ENCODE measurements at places on chromosomes 5 and 9.

GRCh38 chr5:5645891-5646290, 223.4 kb downstream of the ICE1 start:
- no peak for DNase-seq

DNA sequence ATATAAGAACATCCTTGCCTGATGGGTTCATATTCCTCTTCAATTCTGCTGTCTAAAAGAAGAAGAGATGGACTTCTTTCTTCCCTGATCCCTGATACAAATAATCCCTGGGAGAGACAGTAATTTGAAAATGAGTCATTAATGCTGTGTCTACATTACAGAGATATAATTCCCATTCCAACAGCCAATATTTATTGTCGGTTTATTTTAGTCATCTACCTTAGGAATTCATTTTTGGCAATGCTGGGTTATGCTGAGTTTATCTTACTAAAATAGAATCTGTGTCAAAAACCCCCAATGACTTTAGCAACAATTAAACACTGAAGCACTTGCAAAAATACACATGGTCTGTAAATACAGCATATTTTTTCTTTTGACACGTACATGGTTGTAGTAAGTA, 23.9 kb downstream of the ZNF474 start:
- DNase-seq, result no peak

DNA sequence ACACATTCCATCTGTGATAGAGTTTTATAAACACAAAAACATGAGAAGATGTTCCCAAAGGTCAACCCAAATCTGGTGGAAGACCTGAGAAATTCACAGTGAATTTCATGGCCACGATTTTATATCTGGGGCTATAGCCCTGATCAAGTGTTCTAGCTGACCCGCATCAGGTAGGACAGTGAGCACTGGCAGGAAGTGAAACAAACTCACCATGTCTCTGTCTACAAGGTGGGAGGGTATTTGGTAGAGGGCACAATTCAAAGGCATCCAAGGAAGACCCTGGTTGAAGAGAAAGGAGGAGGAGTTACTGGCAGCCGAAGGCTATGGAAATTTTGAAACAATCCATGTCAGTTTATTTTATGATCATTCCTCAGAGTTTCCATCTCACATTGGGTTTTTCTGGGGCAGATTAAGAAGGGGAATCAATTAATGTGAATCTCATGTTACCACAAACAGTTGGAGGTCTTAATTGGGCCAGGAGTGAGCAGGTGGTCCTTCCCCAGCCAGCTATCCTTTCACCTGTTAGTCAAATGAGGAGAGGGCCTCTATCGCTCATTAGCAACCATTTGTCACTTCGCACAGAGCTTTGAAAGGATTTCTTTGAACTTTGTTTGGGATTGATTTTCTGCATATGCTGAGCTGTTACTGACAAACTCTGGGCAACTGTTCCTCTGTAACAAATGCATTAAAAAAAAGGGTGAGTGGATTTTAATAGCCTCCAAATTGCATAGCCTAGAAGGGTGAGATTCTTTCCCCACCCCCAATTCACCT, 612.0 kb upstream of the CLINT1 start:
- no peak for DNase-seq

GRCh38 chr9:76613974-76614373, 150.3 kb upstream of the PCA3 start:
- DNase-seq, result no peak

- DNase-seq, result no peak
Observed at GRCh38 chr5:9977070-9977469, 272.6 kb downstream of the ATPSCKMT start.

DNA sequence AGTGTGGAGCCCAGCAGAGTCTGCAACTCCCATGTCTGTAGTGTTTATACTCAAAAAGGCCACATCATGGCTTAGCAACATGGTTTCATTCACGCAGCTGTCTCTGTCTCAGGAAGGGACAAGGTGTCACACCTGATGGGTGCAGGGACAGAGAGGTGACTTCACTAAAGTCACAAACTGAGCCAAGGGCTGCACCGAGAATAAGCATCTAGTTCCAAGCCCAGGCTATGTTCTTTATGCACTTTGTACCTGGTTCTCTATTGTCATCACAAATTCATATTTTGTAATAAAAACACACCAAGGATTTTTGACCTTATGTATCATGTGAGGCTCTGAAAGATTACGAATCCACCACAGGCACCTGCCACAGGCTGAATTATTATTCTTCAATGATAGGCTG, 64.9 kb upstream of the STK32A start:
- no peak for DNase-seq

GRCh38 chr9:104094534-104095015, 466 bp downstream of the SMC2 start:
- DNase-seq, result no peak

- no peak for DNase-seq
Observed at GRCh38 chr5:168216989-168217388, 74.5 kb upstream of the WWC1 start.

DNA sequence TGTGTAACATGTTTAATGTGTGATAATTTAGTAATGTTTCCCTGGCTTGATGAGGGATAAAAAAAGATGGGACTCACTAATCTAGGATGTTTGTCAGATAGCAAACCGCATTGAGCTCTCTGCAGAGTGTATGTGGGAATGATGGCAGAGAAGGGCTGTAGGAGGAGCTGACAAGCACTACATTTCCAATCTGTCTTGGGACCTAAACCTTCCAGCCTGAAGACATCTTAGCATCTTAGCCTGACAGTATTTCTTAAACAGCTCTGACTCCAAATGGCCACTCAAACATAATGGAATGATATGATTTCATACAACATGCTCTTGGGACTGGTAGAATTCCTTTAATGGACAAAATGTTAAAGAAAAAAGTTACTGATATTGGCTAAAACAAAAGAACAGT, 116.7 kb downstream of the PPP2R2B start:
- no peak for DNase-seq

DNA sequence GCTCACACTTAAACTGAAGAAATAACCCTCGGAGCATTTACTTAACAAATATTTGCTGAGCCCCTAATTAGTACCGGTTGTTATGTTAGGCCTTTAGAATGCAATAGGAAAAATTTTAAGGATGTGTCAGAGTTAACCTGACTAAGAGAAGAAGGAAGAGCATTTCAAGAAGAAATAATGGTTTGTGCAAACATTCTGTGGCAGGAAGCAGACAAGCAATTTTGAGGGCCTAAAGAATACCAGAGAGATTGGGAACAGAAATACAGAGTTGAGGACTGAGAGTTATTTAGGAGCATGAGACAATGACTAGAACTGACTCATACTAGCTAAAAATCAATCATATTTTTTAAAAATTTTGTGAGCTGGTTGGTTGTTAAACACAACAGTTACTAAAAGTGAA, 218.8 kb downstream of the PRR16 start:
- DNase-seq, result no peak

- no peak for DNase-seq
Observed at GRCh38 chr9:134630861-134631260, 10.7 kb upstream of the COL5A1 start.

GRCh38 chr5:113806904-113807303, 293.4 kb downstream of the YTHDC2 start:
- DNase-seq, result no peak

- no peak for DNase-seq
Observed at GRCh38 chr9:95157481-95158151, 159.9 kb downstream of the FANCC start.

DNA sequence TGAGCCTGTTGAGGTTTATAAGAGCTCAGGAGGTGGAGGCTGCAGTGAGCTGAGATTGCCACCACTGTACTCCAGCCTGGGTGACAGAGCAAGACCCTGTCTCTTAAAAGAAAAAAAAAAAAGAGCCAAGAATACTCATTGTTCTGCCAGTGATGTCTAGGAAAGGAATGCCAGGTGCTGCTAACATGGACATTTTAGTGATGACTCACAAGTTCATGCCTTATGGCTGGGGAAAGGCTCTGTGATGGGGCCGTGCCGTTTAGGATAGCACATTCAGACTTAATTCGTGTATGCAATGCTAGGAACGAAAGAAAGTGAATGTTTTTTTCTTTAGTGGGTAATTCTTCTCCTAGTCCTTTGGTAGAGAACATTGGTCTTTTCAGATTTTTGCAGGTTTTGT, 134.2 kb downstream of the ARHGAP26 start:
- DNase-seq, result no peak

- DNase-seq, result no peak
Observed at GRCh38 chr9:77541600-77541999, 106.5 kb downstream of the GNA14 start.

GRCh38 chr9:130714586-130715110, 21.1 kb downstream of the EXOSC2 start:
- DNase-seq, result no peak

- no peak for DNase-seq
Observed at GRCh38 chr5:149015561-149015960, 47.3 kb downstream of the SH3TC2 start.

DNA sequence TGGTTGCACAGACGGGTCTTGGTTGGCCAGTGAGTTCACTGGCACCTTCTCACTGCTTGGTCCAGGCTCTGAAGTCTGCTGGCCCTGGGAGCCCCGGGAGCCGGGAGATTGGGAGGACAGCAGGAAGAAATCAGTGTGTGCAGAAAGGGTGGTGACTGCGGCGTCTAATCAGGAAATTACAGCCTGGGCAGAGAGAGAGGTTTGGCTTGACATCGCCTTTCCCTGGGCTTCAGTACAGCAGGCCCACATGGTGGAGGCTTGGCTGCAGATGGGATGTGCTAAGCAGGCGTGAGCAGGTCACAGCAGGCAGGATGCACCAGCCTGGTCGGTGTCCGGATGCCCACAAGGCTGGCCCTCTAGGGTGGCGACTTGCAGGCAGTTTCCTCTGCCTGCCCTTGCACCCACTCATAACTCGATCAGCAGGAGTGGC, 17.2 kb downstream of the PITX1 start:
- DNase-seq, result no peak

DNA sequence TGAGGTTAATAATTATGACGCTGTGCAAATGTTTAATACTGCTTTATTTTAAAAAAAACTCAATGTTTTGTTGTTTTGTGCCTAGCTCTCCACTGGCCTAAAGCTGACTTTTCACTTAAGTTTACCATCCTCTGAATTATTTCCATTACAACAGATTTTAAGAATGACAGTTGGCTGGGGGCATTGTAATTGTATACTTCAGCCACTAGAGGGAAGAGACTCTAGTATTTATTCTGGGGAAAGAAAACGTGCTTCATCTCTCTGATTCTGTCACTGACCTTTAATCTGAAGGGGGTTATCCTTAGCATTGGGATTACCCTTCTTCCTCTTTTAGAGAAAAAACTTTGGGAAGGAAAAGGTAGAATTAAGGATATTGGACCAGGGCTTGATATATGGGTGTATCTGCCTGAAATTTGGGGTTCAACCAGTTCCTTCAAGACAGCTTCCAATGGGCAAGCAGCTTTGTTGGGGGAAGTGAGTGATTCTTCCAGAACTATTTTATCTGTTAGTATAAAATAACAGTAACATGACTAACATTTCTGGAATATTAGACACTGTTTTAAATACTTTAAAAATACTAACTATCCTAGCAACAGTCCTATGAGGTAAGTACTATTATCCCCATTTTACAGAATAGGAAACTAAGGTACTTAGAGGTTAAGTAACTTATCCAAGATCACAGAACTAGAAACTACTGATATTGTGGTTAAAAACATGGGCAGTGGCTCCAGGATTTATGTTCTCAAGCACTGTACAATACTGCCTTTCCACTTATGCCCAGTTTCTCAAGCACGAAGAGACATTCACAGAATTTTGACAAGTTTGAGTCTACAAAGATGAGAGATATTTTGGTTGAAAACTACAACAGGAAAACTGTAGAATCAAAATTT, 208.4 kb downstream of the CD180 start:
- no peak for DNase-seq

DNA sequence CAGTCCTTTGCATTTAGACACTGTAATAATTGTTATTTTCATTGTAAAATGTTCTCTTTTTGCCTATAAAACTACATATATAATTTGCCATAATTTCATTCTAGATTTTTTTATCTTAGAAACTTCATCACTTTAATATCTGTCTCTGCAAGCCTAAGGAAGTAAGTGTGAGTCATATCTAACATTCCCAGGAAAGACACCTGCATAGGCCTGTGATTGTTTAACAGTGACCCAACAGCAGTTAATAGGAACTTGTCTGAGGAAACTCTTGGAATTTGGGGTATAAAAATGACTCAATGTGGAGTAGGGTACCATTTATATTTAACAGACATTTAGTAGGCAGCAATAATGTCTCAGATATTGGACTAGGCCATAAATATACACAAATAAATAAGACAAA, 229.2 kb upstream of the FAM174A start:
- no peak for DNase-seq

DNA sequence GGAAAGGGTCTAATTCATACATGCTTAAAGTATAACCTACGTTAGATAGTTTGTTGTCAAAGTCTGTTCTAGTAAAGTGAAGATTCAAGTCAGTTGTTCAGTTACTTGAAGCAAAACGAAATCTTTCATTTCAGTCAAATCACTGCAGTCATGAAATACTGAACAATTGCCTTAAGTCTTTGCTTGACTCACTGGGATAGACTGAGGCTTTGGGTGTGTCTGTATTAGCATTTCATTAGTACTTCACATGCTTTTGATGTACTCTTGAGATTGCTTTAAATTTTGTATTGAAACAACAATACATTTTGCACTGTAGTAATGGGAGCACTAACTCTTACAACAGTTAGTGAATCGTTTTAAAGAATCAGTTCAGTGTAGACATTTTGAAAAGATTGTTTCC, 4.0 kb upstream of the CMYA5 start:
- DNase-seq, result no peak

GRCh38 chr5:67002832-67003684, 193.5 kb downstream of the CD180 start:
- no peak for DNase-seq

GRCh38 chr9:113594484-113595299, 131.2 kb downstream of the RGS3 start:
- DNase-seq, result no peak

GRCh38 chr9:86946201-86947145, 833 bp downstream of the GAS1 start:
- DNase-seq, result no peak

DNA sequence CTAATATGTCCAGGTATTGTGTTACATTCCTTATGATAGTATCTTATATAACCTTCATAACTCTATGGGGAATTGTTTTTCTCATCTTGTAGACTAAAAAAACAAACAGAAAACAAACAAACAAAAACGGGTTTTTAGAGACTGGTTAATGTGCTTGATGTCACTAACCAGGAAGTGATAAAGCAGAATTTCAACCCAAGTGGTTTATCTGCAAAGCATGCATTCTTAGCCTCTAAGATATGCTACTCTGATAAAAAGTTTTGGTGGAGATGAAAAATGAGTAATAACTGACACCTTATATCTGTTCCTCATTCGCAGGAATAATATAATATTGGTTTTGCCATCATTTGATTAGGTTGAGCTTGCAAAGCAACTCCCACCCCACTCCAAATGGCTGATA, 53.4 kb downstream of the PUM3 start:
- DNase-seq, result no peak

DNA sequence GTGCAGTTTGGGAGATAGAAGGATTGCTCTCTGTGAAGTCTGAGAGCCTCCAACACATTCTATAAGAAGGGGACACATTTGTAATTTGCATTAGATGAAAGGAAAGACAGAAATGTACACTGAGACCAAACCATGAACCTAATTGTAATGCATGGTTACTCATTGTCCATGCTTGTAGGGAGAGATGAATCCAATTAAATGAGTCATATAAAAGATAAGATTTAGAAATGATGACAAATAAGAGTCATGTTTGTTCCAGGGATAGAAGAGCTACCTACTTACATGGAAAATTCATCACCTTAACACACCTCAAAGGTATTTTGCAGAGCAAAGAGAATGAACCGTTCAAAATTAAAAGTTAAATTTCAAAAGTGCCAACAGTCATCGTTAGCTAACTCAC, 85.1 kb downstream of the FBXL7 start:
- DNase-seq, result no peak
